ENCODE measurements at places on chromosomes 1 and 21. TPM values are rescaled to one million over a fixed set of nuclear protein-coding genes. Genes with fewer than 3 reads are reported as not detected.

DNA sequence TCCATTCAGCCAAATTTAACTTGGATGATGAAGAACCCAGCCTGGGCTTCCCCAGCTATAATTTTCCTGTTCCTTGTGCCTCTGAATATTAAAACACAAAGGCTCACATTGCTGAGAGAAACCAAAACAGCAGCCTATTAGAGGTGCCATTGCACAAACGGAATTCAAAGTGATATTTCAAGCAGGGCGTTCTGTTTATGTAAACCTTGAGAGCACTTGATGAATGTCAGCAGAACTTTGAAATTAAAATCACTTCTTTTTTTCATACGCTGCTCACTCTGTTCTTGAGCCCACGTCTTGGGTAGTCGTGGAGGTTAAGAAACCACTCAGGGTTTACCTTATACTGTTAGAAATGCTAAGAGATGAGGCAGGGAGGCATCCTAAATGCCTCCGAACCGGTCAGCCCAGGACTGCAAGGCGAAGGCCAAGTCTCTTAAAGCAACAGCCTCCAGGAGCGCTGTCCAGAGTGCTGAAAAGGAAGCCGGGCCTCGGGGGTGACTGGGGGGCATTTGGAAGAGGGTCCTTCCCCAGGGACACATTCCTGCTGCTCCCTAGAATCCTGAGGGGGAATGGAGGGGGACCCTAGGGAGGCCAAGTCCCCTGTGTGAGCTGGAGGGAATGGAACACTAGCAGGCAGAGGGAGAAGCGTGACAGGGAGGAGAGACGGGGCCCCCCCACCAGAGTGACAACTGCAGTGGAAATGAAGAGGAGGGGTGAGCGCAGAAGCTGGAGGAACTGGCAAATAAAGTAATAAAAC lies 154.8 kb upstream of the VAMP3 start:
- no peak for DNase-seq

GRCh38 chr1:111754984-111755330 lies 744 bp upstream of the DDX20 start:
- no peak for DNase-seq

DNA sequence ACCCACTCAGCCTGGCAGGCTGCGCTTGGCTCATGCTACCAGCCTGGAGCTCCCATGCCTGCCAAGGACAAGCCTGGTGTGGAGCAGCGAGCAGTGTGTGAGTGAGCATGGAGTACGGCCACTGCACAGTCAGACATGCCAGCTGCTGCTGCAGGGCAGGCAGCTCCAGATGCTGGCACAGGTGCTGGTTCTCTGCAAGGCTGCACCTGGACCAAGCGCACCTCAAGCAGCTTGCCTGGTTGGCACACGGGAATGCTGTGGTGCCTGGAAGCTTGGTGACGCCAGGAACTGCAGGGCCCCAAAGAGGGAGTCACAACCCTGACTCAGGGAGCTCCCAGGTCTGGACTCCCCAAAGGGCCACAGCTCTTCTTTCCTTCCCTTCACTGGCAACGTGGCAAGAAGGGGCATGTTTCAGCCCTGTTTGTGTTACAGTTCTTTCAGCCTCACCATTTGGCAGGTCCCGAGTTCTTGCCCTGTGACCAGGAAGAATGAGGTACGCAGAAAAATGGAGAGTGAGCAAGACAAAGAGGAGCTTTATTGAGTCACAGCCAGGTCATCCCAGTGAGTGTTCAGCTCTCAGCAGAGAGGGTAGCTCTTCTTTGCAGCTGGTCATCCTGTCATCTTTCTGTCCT lies 26.1 kb downstream of the ACOT7 start:
- no peak for DNase-seq

The OR2L3 gene
- not detected for total RNA-seq

GRCh38 chr1:193408782-193409293 lies 222.4 kb upstream of the B3GALT2 start:
- DNase-seq: no peak

DNA sequence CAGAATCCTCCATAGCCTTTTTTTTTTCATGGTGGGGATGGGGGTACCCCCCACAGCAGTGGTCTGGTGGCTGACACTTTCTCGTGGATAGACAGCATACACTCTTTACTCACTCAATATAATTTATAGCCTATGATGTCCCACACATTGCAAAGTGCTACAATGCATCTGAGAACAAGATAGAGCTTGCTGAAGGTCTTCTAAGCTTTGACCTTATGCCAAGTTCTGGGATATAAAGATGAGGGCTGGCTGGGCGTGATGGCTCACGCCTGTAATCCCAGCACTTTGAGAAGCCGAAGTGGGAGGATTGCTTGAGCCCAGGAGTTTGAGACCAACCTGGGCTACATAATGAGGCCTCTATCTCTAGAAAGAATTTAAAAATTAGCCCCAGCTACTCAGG lies 78.0 kb downstream of the MPZL1 start:
- DNase-seq: no peak

DNA sequence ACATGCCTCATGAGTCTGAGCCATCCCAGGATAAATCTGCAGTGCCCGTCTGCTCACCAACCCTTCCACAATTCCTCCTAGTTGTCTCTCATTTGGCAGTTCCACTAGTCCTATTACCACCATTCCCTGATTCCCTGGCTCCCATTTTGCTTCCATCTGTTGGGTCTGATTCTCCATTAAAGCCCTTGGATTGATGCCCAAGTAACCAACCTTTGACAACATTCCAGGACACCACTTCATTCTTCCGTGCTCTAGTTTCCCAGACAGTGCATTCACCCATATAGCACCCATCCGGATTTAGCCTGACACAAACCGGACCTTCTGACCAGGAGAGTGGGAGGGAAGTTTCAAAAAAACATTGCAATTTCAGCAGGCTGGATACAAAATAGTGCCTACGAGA lies 189.4 kb upstream of the PALMD start:
- no peak for DNase-seq

GRCh38 chr1:237467320-237467719 lies 423.4 kb downstream of the ZP4 start:
- DNase-seq: no peak

The IBA57 gene
- total RNA-seq: 6.9 TPM

DNA sequence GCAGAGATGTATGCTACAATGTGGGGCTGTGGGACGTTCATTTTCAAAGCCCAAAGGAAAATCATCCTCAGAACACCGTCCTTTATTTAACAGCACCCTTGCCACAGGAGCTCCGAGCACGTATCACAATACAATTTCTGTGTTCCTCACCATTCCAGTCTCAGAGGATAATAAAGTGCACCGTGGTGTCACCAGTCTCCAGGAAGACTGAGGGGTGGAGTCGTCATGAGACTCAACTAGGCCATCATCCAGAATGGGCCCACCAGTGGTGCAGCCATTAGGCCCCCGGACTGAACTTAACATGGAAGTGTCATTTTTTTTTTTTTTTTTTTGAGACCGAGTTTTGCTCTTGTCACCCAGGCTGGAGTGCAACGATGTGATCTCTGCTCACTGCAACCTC lies 17.2 kb downstream of the SEC16B start:
- no peak for DNase-seq

GRCh38 chr1:40316595-40317393 lies at the start of gene COL9A2:
TSS of gene COL9A2 (minus strand) at chr1:40317286. CDS start at chr1:40317197, 89 bp downstream.
- no peak for DNase-seq

The PLPPR5 gene
- total RNA-seq: not detected

- no peak for DNase-seq
These were observed 63.3 kb downstream of the RHOU start for GRCh38 chr1:228798548-228798947.

The PPIAL4G gene
- total RNA-seq: not detected

The CD101 gene
- total RNA-seq: 4.5 TPM

DNA sequence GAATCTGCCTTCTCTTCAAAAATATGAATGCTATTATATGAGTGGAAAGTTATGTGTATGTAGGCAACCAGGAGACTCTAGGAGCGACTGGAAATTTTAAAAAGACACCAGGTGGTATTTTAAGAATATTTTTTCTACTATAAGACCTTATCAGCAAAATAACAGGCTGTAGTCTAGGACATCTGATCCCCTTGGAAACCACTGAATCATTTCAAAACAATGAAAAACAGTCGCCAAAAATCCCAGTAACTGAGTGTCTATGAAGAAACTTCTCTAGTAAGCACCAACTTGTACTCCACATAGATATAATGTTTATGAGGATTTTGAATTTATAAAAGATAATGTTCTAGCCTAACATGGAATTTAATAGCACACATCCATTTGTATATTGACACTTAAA lies 358.5 kb downstream of the GPATCH2 start:
- DNase-seq: no peak

- no peak for DNase-seq
These were observed 54.9 kb downstream of the PATJ start for GRCh38 chr1:61797045-61797755.

The CLDN17 gene
- total RNA-seq: not detected

GRCh38 chr1:39129514-39129913 lies 75.0 kb upstream of the MACF1 start:
- no peak for DNase-seq

DNA sequence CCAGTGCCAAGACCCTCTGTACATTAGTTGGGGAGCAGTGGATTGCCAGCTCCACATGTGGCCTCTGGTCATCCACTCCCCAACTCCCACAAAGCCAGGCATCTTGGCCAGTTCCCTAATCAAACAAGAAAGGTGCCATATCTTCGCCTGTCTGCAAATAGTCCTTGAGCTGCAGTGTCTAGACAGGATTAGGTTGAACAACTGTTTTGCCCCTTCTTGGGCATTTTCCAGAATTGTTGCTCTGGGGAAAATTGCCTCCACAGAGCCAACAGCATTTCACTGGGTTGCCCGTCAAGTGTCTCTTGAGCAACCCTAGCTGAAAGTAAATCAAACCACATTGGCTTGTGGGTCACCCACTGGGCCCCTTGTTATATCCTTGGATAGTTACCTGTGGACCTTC lies 109.3 kb downstream of the GDAP2 start:
- no peak for DNase-seq

The HLX gene
- total RNA-seq: 2.3 TPM

- no peak for DNase-seq
These were observed 230.2 kb downstream of the PRDM2 start for GRCh38 chr1:13930151-13930550.

DNA sequence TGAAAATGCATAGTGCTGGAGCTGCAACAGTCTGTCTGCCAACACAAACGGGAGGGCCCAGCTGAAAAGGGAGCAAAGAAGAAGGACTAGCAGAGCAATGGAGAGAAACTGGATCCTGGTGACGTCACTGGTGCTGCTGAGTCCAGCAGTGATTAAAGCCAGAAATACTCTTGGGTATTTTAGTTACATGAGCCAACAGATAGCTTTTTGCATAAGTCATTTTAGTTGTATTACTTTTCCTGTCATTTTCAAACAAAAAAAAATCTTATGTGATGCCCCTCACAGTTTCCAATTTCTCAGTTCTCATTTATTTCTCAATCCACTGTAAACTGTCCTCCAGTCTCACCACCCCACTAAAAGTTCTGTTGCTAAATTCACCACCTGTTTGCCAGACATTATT lies 38.7 kb upstream of the NEK7 start:
- no peak for DNase-seq

GRCh38 chr1:13893409-13893821 lies 193.4 kb downstream of the PRDM2 start:
- no peak for DNase-seq

- DNase-seq: no peak
These were observed 586.4 kb downstream of the DPYD start for GRCh38 chr1:97334454-97334853.

DNA sequence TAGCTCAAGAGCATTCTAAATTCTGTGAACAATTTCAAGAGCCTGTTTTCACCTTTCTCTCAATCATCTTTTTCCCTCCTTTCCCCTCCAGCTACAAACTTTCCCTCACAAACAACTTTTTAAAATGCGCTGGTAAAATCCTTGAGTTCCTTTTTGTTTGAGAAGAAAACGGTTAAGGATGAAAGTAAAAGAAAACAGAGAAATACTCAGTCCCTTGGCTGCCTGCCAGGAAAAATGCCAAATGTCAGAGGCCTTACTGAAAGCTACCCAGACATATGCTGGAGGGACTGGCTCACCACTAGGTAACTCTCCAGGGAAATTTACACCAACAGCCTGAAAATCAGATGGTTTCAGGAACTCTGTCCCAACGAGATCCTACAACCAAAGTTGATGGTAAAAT lies 11.0 kb upstream of the SERBP1 start:
- DNase-seq: no peak

DNA sequence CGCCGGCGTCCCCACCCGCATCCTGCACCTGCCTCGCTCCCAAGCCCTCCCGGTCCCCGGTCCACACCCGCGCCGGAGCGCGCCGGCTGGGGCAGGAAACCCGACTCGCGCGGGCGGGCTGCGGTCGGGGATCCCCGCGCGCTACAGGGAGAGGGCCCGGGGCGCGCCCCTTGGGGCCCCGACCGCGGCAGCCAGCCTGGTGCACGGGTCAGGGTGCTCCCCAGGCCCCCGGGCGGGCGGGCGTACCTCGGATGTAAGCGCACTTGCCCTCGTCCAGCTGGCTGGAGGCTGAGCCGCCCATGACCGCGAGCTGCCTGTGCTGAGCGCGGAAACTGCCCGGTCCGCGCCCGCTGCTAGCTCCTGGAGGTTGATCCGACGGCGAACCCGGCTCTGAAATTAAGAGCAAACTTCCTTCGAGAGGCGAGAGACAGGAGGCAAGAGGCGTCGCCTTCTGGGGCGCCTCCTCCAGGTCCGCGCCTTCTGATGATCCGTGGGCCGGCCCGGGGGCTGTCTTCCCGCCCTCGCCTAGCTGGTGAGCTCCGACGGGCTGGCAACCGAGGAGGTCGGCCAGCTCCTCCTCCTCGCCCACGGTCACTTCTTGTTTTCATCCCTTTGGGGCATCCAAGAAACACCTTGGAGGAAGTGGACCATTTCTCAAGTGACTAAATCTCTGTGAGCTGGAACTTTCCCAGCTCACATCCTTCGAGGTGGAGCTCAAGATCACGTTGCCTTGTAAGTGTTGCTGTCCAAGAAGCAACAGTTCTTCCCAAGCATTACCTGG lies at the start of gene NIBAN1:
Gene NIBAN1 (minus strand): TSS at position 453 of the 781 bp plus-strand sequence. CDS start 152 bp downstream, at position 301.
- DNase-seq: no peak

The C1QTNF12 gene
- 0.96 TPM for total RNA-seq

- DNase-seq: no peak
These were observed 40.9 kb downstream of the ALG6 start for GRCh38 chr1:63408331-63408730.

The NBPF10 gene
- total RNA-seq: 0.21 TPM

- DNase-seq: no peak
These were observed 26.8 kb upstream of the HLX start for GRCh38 chr1:220852408-220852807.

The UBXN10 gene
- total RNA-seq: not detected

The RAB3GAP2 gene
- total RNA-seq: 44.2 TPM

The TAS1R2 gene
- total RNA-seq: not detected
